ENCODE measurements at places on chromosomes 3 and 15.

DNA sequence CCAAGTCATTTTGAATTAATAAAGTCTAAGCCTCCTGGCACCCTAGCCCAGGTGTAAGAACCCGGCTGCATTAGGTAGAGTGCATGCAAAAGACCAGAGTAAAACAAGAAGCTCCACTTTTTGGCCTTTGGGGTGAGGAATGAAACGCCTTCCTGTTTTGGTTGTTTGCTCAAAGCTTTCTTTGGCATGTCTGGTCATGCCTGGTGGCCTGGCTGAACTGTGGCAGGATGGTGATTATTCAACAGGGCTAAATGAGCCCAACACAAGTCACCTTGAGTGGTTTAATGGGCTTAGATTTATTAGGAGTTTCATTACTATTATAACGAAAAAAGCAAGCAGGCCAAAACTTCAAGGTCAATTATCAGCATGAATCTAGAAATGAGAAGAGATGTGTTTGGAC lies 40.9 kb upstream of the LDHAL6B start:
- no peak for DNase-seq

GRCh38 chr15:77342807-77343206 lies 77.1 kb downstream of the PEAK1 start:
- no peak for DNase-seq

DNA sequence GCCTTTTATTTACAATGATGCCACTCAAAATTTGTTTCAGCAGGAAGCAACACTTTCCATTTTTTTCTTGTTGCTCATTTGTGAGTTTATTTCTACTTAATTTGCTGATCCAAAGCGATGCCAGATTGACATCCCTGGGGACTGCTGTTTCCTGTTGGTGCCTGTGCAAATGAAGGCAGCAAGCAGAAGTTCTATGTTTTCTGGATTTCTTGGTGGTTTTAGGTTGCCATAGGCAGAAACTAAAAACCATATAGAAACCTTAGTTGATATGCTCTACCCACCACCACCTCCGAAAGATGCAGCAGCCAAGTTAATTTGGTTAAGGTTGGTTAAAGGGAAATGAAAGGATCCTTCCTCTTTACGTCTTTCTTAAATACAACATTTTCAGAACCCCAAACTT lies 356.2 kb downstream of the RBMS3 start:
- DNase-seq: no peak

- DNase-seq: no peak
Measured at GRCh38 chr3:131360191-131360755, 21.3 kb upstream of the NUDT16 start.
